ENCODE measurements at places on chromosomes 2 and 18.
A peak's percentile ranks its signal among the peaks of the same experiment; 100 is the strongest.

- no peak for DNase-seq
Observed at GRCh38 chr2:27830656-27831055, 59.1 kb downstream of the MRPL33 start.

- no peak for DNase-seq
Observed at GRCh38 chr2:136510244-136510643, 255.1 kb upstream of the THSD7B start.

- DNase-seq: no peak
Observed at GRCh38 chr2:28166956-28167355, 225.7 kb upstream of the FOSL2 start.

- DNase-seq: no peak
Observed at GRCh38 chr2:237496428-237496827, 9.4 kb downstream of the MLPH start.

- no peak for DNase-seq
Observed at GRCh38 chr18:68826121-68826520, 28.2 kb downstream of the CCDC102B start.

- DNase-seq: no peak
Observed at GRCh38 chr2:142308744-142309143, 177.9 kb upstream of the LRP1B start.

GRCh38 chr2:100253786-100254185, 68.5 kb downstream of the LONRF2 start:
- no peak for DNase-seq

DNA sequence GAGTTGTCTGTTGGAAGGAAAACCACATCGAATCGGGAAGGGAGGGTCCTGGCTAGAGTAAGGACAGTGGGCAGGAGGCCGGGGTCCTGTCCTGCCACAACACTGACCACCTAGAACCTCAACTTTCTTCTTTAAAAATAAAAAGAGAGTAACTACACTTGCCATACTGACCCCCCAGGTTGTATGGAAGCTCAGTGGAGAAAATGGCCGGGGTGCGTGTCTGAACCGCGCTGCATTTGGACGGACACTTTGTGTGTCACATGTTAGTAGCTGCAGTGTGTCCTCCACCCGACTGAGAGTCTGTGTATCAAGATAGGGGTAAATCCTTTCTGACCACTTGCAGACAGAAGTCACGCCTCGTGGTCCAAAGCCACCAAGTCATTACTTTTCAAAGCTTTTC, 87.0 kb downstream of the GBX2 start:
- DNase-seq: no peak

GRCh38 chr2:100451734-100452133, 18.5 kb upstream of the NMS start:
- DNase-seq: no peak

- DNase-seq: no peak
Observed at GRCh38 chr2:46495231-46496030, 16.1 kb downstream of the TMEM247 start.

GRCh38 chr2:112121682-112122254, 16.4 kb upstream of the FBLN7 start:
- DNase-seq: no peak

GRCh38 chr2:240423788-240424191, 11.7 kb upstream of the GPC1 start:
- DNase-seq: no peak

DNA sequence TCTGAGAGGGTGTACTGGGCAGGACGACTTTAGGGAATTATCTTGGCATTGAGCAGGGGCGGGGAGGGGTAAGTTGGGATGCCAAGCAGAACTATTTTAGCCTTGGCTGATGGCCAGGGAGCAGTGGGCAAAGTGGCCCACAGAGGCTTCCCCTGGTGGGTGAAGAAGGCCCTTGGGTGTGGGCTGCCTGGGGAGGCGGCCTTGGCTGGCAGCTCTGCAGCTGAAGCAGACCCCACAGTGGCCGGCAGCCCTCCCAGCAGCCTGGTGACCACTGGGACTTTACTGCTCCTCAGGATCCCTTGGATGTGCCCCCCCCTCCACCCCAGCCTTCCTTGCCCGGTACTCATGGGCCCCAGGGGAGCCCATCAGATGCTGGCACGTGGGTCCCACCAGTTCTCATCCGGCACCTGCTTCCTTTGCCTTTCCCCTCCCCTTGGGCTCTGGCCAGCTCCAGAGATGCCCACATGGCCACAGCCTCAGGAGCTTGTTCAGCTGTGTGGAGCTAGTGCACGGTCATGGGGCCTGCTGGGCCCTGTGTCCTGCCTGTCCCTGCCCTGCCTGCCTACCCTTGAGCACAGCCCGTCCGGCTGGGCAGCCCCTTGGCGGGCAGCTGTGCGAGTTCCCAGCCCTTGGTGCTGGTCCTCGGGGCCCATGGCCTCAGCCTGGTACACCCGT, 122.1 kb upstream of the HS6ST1 start:
- DNase-seq: peak; percentile 26

DNA sequence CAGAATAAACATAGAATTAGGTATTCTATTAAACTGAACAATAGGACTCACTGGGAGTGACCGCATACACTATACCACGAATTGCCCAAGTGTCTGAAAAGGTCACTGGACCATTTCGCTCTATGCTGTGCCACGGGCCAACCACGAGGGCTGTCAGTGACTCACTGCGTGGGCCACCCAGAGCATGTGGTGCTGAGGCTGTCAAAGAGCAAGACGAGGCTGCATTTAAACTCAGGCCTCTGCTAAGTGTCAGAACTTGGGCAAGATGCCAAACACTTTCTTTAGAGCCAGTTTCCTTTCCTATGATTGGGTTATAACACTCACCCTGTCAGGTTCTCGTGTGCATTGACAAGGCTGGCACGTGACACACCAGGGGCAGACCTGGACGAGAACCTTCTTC, 97.5 kb downstream of the SH3YL1 start:
- DNase-seq: no peak

DNA sequence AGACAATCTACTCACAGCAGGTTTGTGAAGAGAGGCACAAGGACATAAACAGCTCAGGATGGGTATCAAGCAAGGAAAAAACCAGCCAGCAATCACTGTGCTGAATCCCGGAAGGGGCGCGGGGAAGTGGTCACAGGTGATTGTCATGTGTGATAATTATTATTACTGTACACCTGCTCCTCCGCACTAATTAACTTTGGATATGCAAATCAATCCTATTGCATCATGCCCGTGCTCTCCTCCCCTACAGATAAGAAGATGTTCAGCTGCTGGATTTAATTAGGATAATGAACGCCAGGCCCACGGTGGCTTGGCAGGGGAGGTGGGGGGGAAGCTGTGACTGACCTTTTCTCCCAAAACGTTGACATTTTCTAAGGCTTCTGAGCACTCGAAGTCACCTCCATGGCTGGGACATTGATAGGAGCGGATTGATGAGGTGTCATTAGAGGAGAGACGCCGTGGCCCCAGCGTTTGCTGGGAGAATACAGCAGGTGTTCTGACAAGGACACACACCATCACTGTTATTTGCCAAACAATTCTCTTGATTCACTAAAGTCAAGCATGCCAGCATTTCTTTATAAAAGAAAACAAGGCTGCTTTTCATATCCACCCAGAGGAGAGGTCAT, 160.3 kb upstream of the VRK2 start:
- no peak for DNase-seq

- no peak for DNase-seq
Observed at GRCh38 chr2:31197166-31197565, 20.1 kb downstream of the CAPN14 start.

GRCh38 chr18:44830581-44830980, 149.9 kb downstream of the SETBP1 start:
- DNase-seq: no peak

GRCh38 chr18:63237881-63238692, 81.5 kb downstream of the BCL2 start:
- DNase-seq: peak; percentile 76

GRCh38 chr2:68086166-68086565, 23.4 kb upstream of the C1D start:
- no peak for DNase-seq

DNA sequence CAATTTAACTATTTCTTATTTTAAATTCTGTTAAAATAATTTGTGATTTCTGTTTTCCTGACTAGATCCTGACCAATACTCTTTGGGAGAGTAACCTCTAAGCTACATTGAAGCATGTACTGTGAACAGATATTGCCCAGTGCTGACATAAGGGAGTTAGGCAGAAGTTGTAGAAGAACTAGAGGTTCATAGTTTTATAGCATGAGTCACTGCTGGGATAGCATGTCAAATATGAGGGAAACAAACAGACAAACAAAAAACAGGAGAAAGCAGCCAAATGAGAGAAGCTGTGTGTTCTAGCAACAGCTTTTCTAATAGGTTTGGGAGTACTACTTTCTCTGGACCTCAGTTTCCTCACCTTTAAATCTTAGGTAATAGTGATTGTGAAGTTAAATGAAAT, 72.4 kb downstream of the CERS6 start:
- no peak for DNase-seq

DNA sequence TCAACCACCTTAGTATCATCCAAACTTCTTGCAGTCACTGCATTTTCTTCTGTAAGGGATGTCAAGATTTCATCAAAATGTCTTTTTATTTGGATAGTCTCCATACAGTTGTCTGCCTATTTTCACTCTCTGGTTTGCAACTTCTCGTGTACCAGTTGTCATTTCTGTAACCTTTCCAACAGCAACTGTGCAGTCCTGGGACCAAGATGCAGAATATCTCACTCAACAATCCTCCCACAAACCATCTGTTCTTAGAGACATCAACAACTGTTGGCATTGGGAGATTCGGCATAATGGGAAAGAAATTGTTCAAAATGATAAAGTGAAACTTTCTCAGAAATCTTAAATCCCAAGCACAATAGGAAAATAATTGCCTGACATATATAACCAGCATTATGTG, 933.6 kb upstream of the SLC39A10 start:
- DNase-seq: no peak

DNA sequence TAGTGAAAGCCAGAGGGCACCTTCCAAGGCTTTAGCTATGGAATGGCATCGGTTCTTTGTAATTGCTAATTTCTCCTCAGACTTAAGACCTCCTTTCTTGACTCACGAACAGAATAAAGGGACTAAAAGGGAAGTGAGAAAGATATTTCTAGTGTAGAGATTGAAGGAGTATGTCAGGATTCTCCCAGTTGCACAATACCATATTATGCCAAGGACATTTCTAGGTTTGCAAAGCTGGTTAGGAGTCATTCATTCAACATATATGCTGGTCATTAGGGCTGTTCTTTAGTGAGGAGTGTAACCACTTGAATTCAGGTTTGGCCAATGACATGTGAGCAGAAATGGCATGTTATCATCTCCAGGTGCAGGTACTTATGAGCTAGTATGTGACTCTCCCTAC, 7.4 kb downstream of the REEP1 start:
- no peak for DNase-seq

Measured in right hindlimb (tissue), 1 donor.